ENCODE measurements at places on chromosomes 3 and 15. TPM values are rescaled to one million over a fixed set of nuclear protein-coding genes. Genes with fewer than 3 reads are reported as not detected.

DNA sequence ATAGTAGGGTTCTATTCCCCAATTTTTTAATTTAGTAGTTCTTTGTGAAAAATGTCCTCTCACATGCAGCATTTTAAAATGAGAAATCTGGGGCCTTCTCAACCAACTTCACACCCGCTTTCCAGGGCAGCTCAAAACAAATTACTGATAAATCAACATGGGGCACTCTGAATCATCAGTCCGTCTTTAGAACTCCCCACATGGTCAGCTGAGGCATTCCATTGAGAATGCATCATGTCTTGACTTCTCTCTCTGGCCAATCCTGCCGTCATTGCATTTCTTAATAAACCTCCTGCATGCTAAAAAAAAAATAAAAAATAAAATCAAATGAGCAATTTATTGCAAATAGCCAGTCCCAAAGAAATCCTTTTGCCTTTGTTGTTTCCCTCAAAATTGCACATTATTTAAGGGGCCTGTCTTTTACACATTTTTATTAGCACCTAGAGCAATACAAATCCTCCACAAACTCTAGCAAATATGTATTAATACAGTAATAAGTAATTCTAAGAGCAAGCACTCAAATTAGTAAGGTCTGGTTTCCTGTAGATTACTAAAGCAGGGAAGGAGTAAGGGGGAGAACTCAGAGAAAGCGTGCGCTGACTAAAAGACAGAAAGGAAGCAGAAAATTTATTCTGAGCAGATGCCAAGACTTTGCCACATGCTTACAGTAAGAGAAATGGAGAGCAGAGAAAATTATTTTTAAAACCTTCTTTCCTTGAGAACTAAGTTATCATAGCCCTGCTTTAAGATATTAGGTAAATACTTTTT, 175.7 kb downstream of the TNIK start:
- no peak for DNase-seq
- no peak overlapping the region for H3K4me3 ChIP-seq
- H3K27me3 ChIP-seq, result no peaks in the 10 kb centered on the region
- peaks cover 2% of the 10 kb centered on the region for H3K4me1 ChIP-seq
- H3K27ac ChIP-seq, result no peak overlapping the region
- no peaks in the 10 kb centered on the region for H3K36me3 ChIP-seq

DNA sequence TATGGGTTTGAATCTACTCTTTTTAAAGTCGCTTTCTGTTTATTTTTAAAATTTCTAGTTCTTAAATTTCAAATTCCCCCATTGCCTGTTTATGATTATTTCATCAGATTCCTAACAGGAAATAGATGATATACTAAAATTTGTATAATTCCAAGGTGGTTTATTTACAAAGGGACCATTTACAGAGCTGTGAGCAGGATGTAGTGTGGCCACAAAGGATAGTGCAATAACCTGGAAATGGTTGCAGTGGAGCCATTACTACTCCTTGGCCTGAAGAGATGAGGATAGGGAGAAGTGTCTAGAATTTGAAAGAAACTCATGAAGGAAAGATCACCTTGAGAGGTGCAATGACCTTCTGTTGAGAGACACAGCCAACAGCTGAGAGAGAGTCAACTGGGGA, 58.5 kb upstream of the AP4E1 start:
- H3K4me3 ChIP-seq, result no peak overlapping the region
- no peaks in the 10 kb centered on the region for H3K4me1 ChIP-seq
- no peak overlapping the region for H3K27ac ChIP-seq
- no peaks in the 10 kb centered on the region for H3K27me3 ChIP-seq
- H3K36me3 ChIP-seq, result no peaks in the 10 kb centered on the region
- no peak for DNase-seq

- H3K27me3 ChIP-seq, result no peaks in the 10 kb centered on the region
- DNase-seq, result no peak
- no peak overlapping the region for H3K27ac ChIP-seq
- H3K36me3 ChIP-seq, result no peaks in the 10 kb centered on the region
- no peak overlapping the region for H3K4me3 ChIP-seq
Observed at GRCh38 chr15:31084176-31084575, 17.3 kb downstream of the TRPM1 start.

DNA sequence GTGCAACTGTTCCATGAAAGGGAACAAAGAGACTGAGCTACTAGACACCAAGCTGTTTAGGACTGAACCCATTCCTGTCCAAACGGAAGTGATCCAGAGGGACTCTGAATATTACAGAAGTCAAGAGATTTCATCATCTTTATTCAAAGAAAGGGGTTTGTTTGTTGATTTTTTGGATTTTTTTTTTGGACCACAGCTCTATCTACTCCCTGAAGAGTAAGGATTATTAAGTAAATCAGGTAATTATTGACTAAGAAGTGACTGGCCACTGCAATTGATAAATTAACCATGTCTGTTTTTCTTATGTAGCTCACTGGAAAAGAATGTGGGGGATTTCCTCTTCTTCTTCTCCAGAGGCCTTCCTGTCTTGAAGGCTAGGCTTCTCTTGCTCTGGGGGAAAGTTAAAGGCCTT, 146.6 kb upstream of the TPM1 start:
- no peaks in the 10 kb centered on the region for H3K36me3 ChIP-seq
- no peak overlapping the region for H3K27ac ChIP-seq
- DNase-seq, result no peak
- no peak overlapping the region for H3K4me3 ChIP-seq

GRCh38 chr3:169879845-169880575, 10.3 kb upstream of the LRRC31 start:
- no peaks in the 10 kb centered on the region for H3K36me3 ChIP-seq
- no peak for DNase-seq
- H3K4me1 ChIP-seq, result no peaks in the 10 kb centered on the region
- no peak overlapping the region for H3K4me3 ChIP-seq
- H3K27me3 ChIP-seq, result no peaks in the 10 kb centered on the region
- no peak overlapping the region for H3K27ac ChIP-seq

DNA sequence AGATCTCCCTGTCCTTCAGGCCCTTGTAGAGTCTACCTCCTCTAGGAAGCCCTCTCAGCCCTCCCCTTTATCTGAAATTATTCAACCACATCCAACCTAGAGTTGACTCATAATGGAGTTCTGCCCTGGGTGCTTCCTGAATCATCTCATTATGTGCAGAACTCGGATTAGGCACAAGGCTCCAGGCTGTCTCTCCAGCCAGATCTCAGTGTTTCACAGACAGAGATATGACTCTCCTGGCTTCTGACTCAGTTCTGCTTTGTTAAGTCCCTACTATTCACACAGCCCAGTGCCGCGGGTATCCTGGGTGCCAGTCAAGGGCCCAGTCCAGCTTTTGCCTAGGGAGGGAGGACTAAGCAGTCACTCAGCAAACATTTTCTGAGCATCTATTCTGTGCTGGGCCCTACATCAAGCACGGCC, 9.3 kb downstream of the STRA6 start:
- H3K36me3 ChIP-seq, result no peaks in the 10 kb centered on the region
- no peaks in the 10 kb centered on the region for H3K27me3 ChIP-seq
- no peak overlapping the region for H3K4me3 ChIP-seq
- DNase-seq, result no peak
- H3K4me1 ChIP-seq, result peaks cover 8% of the 10 kb centered on the region
- H3K27ac ChIP-seq, result no peak overlapping the region

DNA sequence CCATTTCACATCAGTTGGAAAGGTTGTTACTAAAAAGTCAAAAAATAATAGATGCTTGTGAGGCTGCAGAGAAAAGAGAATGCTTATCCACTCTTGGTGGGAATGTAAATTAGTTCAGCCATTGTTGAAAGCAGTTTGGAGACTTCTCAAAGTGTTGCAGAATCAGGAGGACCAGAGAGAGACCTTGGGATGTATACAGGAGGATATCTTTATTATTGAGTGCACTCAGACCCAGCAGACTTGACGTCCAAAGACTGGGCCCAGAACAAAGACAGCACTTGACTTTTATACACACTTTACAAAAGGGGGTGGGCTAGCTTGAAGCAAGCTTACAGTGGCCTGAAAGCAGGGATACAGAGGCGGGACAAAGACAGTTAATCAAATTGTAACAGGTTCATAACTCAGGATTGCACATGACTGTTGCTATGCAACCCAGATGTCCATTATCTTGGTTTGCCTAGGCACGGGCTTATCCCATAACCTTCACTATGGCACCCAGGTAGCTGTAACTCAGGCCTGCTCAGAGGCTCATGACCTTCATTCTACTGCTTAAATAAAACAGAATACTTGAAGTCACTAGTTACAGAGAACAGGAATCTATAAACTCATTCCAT, 127.7 kb downstream of the SPATA16 start:
- H3K4me3 ChIP-seq, result no peak overlapping the region
- no peak for DNase-seq
- no peaks in the 10 kb centered on the region for H3K4me1 ChIP-seq
- no peaks in the 10 kb centered on the region for H3K27me3 ChIP-seq
- H3K36me3 ChIP-seq, result no peaks in the 10 kb centered on the region

DNA sequence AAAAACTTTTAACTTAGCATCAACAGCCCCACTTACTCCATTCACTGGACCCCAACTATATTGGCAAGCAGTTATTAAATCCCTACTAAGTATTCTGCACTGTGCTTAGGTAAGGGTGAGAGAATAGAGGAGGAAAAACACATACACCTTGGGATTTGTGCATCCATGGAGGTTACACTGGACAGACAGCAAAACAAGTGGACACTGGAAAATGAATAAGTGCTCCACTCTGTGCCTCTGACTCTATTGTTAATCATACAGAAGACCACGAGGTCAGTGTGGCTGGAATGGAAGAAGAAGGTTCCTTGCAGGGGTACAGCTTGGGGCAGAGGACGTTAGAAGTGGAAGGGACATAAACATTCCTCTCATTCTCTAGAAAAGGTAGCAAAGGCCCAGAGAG, 3.2 kb downstream of the ADCY5 start:
- H3K4me1 ChIP-seq, result peaks cover 18% of the 10 kb centered on the region
- H3K4me3 ChIP-seq, result no peak overlapping the region
- DNase-seq, result no peak
- no peaks in the 10 kb centered on the region for H3K27me3 ChIP-seq

DNA sequence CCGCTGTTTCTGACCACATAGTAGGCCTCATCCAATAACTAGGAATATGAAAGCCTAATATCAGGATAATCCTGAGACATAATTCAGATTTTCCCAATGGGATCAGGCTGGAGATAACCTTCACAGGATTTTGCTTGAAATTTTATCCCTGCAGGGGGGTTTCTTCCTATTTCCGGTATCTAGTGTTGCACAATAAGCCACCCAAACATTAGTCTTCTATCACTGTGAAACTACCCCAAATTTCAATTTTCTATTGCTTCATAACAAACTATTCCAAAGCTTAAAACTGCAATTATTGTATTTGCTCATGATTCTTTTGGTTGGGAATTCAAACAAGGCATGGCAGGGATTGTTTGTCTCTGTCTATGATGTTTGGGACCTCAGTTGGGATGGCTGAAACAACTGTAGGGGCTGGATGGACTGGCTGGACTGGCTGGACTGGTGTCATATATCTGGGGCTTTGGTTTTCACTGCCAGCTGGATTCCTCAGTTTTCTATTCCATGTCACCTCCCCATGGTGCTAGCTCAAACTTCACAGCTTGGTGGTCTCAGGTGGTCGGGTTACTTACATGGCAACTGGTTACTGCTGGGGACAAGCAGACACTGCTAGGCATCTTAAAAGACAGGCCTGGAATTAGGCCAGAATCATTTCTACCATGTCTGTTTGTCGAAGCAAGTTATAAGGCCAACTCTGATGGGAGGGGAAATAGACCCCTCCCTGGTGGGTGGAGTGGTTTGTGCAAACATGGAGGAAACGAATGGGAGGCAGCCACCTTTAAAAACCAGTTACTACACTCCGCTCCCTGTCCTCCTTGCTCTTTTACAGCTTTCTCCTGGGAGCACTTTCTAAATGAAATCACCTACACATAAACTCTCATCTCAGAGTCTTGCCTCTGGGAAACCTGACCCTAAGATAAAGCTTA, 88.2 kb upstream of the STT3B start:
- no peaks in the 10 kb centered on the region for H3K4me1 ChIP-seq
- no peaks in the 10 kb centered on the region for H3K27me3 ChIP-seq
- H3K4me3 ChIP-seq, result no peak overlapping the region
- no peak overlapping the region for H3K27ac ChIP-seq
- DNase-seq, result no peak
- no peaks in the 10 kb centered on the region for H3K36me3 ChIP-seq

DNA sequence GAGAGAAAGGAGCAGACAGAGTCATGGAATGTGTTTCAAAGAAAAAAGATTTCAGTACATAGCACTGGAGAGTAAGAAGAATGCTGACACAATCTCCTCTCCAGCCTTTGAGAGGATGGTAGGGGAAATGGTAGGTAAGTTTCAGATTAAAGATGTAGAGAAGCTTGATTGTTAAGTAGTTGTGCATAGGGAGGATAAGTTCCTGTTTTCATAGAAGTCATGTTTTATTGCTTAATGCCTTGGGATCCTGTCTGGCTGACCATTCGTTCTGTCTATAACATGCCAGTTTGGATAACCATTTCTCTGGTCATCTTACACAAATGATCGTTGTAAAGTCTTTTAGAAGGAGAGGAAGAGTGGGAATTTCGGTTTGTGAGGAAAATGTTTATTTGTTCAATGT, 95.7 kb upstream of the IGSF10 start:
- H3K4me1 ChIP-seq, result peaks cover 1% of the 10 kb centered on the region
- no peak overlapping the region for H3K27ac ChIP-seq
- no peak for DNase-seq
- no peaks in the 10 kb centered on the region for H3K27me3 ChIP-seq

GRCh38 chr15:72590427-72590826, 64.1 kb upstream of the GOLGA6B start:
- H3K4me1 ChIP-seq, result no peaks in the 10 kb centered on the region
- no peak overlapping the region for H3K4me3 ChIP-seq
- no peak for DNase-seq
- H3K36me3 ChIP-seq, result no peaks in the 10 kb centered on the region
- H3K27ac ChIP-seq, result no peak overlapping the region

GRCh38 chr3:151859905-151860304, 13.5 kb upstream of the SUCNR1 start:
- H3K36me3 ChIP-seq, result no peaks in the 10 kb centered on the region
- H3K27ac ChIP-seq, result no peak overlapping the region
- no peak overlapping the region for H3K4me3 ChIP-seq
- H3K4me1 ChIP-seq, result no peaks in the 10 kb centered on the region
- no peaks in the 10 kb centered on the region for H3K27me3 ChIP-seq

DNA sequence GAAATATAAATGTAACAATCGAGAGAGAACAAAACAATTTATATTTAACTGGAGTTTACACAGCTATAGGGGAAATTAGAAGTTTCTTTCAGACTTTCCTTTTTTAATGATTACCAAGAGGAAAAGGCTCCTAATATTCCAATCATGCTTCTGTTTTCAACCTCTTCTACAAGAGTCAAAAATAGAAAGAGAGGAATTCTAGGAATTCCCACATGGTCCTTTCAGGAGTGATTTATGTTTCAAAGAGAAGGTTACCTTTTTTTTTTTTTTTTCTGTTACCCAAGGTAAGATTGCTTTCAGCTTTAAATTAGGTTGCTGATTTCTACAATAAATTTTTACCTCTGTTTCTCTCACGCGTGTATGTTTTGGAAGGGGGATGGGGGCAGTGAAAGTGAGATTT, 355.3 kb upstream of the DCBLD2 start:
- no peak for DNase-seq
- H3K4me3 ChIP-seq, result no peak overlapping the region
- H3K36me3 ChIP-seq, result no peaks in the 10 kb centered on the region

- no peak for DNase-seq
- H3K27ac ChIP-seq, result no peak overlapping the region
- H3K36me3 ChIP-seq, result no peaks in the 10 kb centered on the region
- no peaks in the 10 kb centered on the region for H3K27me3 ChIP-seq
- H3K4me3 ChIP-seq, result no peak overlapping the region
Observed at GRCh38 chr15:68085052-68085451, 30.9 kb downstream of the PIAS1 start.

ANKRD34C gene
- total RNA-seq, result not detected

BSN gene
- total RNA-seq, result 3.5 TPM

MUC4 gene
- total RNA-seq, result not detected

PLS1 gene
- total RNA-seq, result 4.1 TPM

GOLGA8J gene
- total RNA-seq, result 0.72 TPM

OXSM gene
- total RNA-seq, result 7.6 TPM
